ENCODE measurements at places on chromosomes 2 and 18.

DNA sequence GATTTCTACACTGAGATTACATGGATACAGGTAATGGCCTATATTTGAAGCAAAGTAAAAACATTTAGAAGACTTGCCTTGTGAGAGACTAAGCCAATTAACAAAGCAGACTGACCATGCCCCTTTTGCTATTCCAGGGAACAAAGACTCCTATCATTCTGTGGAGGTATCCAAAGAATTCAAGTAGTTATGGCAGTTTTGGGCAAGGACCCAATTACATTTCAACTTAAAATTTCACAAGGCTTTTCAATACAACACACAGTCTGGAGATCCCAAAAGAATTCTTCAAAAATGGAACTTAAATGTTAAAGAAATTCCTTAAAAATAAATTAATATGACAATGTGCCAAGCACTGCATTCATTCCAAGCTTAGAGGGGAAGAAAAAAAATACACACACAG, 109.2 kb upstream of the CHRNA1 start:
- no peak for DNase-seq

DNA sequence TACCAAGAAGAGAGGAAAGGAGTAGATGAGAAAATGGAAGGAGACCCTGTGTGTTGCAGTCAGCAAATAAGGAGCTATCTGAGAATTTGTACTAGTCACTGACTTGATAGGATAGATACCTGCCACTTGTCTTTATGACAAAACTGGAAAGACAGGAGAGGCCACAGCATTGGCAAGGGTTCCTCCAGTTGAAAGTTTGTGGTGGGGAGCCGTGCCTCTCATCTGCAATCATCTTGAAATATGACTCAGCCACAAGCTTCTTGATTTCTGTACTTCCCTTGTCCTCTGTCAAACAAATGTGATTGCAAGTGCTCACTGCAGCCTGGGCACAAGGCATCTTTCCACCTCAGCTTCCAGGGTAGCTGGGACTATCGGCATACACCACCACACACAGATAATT, 99.1 kb downstream of the GREB1L start:
- no peak for DNase-seq

DNA sequence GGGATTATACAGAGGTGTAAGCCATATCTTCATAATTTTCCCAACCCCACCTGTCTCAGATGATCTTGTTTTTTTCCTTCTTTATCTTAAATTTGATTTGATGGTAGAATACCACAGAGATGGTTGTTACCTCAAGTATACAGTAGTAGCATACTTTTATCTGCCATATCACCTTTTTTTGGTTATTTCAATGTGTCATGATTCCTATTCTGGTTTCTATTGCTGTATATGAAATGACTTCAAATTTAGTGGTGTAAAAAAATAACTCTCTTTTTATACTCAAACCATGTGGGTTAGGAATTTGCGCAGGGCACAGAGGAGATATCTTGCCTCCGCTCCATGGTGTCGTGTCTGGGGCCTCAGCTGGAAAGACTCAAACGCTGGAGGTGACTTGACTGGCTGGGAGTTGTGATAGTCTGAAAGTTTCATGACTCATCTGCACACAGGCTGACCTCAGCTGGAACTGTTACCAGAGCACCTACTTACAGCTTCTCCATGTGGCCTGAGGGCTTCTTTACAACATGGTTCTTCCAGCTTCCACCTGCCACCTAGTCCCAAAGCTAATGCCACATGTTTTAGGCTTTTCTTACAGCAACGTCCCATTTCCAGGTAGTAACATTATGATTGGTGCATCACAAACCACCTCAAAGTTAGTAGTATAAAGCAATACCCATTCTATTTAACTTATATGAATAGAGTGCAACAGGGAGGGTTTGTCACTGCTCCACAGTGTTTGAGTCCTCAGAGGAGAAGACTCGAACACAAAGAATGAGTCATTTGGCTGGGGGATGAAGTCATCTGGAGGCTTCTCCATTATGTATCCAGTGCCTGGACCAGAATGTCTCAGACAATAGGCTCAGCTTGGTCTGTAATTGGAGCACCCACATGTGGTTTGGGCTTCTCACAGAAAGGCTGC, 82.3 kb upstream of the XPO1 start:
- DNase-seq: no peak

- no peak for DNase-seq
Observed at GRCh38 chr18:39693359-39693758, 2127.8 kb upstream of the CELF4 start.

DNA sequence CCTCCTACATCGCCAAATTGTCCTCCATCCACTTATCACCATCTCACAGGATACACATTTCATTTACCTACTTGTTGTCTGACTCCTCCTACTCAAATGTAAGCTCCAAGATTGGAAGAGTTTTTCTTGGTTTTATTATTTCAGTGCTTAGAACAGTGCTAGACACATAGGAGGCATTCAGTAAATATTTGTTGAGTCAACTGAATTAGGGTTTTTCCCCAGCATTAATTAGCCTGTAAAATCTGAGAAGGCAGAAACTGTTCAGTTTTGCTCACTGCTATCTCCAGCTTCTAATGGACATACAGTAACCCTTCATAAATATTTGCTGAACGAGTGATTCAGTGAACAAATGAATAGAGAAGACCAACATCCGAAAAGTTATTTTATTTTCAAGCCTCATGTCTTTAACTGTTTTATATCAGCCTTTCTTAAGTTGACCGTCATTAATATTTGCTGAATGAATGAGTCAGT, 800 bp downstream of the TTC21B start:
- no peak for DNase-seq

DNA sequence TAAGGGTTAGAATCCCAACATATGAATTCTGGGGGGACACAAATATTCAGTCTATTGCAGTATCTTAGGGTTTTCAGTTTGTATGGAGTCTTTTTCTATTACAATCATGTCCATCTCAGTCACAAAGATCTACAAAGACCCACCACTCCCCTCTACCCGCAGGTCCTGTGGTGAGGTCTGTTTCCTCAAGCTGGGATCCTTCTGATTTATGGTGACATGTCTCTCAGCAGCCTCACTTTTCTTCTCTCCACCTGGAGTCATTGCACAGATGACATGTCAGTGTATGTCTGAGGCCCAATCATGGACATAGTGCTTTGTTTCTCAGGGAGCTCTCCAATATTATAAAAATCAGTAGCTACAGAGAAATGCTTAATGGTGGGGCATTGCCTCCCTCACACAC, 113.4 kb upstream of the RAB27B start:
- DNase-seq: no peak

- DNase-seq: no peak
Observed at GRCh38 chr18:79884963-79885728, 66.3 kb downstream of the SLC66A2 start.

GRCh38 chr2:18724371-18725145, 135.2 kb upstream of the NT5C1B start:
- no peak for DNase-seq

- peak; percentile 47 for DNase-seq
Observed at GRCh38 chr2:127641846-127642507, 4.0 kb upstream of the GPR17 start.

- DNase-seq: no peak
Observed at GRCh38 chr18:42914476-42914875, 201.0 kb downstream of the RIT2 start.

- DNase-seq: no peak
Observed at GRCh38 chr18:46344416-46345180, 240.4 kb downstream of the HAUS1 start.

- no peak for DNase-seq
Observed at GRCh38 chr2:120029672-120030640, 17.1 kb downstream of the EPB41L5 start.

- no peak for DNase-seq
Observed at GRCh38 chr2:37376421-37377186, 32.2 kb downstream of the QPCT start.

- DNase-seq: no peak
Observed at GRCh38 chr2:70921839-70922234, 13.9 kb upstream of the ATP6V1B1 start.

GRCh38 chr2:6103949-6104348, 411.8 kb downstream of the SOX11 start:
- no peak for DNase-seq

DNA sequence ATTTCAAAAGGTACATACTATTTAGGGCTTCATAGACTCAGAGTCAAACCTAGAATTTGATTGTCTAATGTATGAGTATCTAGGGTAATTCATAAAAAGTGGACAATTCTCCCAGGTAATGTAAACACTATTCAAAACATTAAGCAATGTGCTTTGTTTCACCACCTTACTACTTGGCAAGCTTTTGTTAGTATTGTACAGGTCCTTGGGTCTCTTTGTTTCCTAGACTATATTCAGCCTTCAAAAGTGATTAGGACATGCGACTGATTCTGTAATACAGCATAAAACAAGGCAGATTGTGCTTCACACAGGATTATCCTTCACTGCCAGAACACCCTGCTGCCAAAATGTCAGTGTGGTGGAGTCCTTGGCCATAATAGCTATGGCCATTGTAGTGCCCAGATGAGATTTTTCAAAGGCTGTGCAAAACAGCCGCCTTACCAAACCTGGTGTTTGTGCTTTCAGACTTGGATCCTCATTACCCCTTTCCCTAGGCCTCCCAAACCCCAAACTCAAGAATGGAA, 90.1 kb upstream of the CAVIN2 start:
- DNase-seq: no peak

DNA sequence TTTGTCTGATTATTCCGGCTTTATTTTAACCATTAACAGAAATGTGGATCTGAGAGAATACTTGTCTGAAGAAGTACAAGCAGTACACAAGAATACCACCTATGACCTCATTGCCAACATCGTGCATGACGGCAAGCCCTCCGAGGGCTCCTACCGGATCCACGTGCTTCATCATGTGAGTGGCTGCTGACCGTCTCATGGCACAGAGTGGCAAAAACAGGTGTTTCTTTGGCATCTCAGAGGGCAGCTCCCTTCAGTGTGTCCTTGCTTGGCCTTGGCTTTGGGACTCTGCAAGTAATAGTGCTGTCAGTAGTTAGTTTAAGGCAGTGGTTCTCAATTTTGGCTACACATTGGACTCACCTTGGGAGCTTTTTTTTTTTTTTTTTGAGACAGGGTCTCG, 23.1 kb downstream of the SFTPB start:
- DNase-seq: no peak

DNA sequence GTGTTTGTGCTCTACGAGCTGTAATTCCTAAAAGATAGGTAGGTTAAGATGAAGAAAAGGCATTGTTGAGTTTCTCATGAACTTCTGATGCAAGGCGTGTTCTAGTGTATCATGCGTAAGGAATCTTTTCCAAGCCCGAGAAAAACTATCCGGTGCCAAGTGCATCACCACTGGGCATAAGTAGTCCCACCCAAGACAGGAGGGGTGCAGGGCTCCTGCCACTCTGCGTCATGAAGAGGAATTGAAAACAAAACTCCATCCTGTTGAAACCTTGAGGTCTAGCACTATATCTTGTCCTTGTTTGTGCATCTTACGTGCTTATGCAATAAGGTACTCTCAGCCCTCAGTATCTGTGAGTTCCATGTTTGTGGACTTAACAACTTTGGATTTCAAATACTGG, 45.7 kb downstream of the RAB31 start:
- DNase-seq: peak; percentile 26

DNA sequence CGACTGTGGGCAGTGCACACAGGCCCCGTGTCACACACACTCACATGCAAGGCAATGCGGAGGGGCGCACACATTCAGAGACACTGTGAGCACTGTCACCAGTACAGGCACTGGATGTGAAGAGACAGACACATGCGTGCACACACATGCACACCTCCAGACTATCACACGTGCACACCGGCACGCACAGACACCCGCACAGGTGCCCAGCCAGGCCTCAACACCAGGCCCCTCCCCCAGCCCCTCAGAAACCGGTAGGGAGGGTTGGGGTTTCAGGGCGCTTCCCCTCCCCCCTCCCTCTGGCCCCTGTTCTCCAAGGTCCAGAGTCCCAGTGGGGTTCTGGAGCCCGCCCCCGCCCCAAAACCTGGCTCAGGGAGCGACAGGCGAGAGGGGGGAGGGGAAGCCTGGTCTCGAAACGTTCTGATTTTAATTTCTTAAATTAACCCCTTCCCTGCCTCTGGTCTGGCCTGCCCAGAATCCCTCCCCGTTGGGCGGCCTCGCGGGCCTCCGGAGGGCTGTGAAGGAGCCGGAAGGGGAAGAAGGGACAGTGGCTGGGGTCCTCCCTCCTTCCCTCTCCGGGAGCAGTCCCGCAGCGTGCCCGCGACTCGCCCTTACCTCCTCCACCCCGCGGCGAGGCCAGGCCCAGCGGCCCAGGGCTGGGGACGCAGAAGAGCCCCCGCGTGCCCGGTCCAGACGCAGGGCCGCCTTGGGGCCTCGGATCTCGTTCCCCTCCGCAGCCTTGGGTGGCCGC, 558 bp downstream of the FBXO41 start:
- no peak for DNase-seq

DNA sequence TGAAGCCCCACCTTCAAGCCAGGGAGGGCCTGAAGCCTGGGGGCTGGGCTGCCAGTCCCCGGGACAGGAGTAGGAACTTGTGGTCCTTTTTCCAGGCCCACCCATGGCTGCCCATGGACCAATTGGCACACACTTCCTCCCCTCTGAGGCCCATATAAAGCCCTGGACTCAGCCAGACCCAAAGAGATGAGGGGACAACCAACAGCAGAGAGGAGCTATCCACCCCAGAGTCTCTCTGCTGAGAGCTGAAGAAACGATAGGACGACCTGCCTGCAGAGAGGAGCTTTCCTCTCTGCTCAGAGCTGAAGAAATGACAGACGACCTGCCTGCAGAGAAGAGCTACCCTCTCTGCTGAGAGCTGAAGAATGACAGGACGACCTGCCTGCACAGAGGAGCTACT, 43.8 kb upstream of the PEX13 start:
- no peak for DNase-seq

DNA sequence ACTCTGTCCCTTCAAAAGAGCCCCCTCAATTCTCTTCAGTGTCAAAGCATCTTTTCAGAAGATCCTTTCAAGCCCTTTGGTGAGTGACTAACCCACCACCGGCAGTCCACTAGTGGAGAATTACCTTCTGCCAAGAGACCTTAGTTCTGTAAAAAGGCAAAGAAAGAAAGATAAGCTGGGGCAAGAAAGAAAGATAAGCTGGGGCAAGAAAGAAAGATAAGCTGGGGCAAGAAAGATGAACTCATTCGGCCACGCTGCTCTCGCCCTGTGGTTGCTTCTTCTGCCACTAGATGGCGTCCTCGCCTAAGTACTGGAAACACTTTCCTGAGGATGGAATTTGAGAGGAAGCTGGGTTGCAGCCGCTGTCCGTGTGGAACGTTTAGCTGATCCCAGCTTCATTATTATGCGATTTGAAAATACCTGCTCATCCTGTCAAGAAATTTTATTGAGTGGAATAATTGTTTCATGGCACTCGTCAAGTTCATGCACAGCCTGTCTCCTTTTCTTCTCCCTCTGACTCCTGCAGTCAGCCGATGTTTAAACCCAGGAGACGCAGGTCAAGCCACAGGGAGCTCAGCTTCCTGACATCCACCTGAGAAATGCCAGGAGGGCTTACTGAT, 17.3 kb upstream of the ANXA4 start:
- peak; percentile 70 for DNase-seq

All from CD4-positive, alpha-beta T cell treated with Interferon gamma for 1 hour (primary cell).